ENCODE measurements at places on chromosomes 5 and 9. TPM values are rescaled to one million over a fixed set of nuclear protein-coding genes. Genes with fewer than 3 reads are reported as not detected.
A peak's percentile ranks its signal among the peaks of the same experiment; 100 is the strongest.

DNA sequence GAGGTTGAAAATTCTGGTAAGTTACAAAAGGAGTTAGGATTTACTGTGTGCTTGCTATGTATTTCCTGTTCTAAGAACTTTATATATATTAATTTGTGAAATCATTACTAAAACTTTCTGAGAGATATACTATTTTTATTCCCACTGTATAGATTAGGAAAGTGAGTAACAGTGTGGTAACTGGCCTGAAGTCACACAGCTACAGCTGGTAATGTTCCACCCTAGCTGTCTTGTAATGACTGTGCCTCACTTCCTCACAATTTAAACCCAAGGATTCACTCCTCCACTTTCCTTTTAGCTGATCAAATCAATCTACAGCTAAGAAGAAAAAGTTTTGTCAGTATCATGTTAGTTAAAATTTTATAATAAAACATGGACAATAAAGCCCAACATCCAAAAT lies 278.8 kb downstream of the GAS1 start:
- DNase-seq: no peak

- DNase-seq: no peak
Observed at GRCh38 chr9:127936347-127936852, 1.3 kb downstream of the DPM2 start.

Gene SYK
- 5.4 TPM for total RNA-seq

GRCh38 chr5:39638813-39639212 lies 214.0 kb upstream of the DAB2 start:
- DNase-seq: no peak

DNA sequence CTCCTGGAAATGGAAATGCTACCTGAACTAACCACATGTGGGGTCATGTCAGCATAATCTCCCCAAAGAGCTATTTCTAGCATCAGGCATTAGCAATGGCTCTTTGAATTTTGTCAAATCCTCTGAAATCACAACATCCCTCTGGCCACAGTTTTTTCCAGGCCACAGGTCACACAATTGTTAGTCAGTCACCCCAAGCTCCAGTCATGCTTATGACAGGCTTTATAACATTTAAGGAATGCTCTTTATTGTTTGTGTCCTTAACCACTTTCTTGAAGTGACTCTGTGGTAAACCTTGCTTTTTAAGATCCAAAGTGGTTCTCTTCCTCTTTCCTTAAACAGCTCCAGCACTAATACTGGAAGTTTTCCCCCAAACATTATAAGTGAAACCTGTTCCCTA lies 169.2 kb upstream of the HMHB1 start:
- DNase-seq: no peak

DNA sequence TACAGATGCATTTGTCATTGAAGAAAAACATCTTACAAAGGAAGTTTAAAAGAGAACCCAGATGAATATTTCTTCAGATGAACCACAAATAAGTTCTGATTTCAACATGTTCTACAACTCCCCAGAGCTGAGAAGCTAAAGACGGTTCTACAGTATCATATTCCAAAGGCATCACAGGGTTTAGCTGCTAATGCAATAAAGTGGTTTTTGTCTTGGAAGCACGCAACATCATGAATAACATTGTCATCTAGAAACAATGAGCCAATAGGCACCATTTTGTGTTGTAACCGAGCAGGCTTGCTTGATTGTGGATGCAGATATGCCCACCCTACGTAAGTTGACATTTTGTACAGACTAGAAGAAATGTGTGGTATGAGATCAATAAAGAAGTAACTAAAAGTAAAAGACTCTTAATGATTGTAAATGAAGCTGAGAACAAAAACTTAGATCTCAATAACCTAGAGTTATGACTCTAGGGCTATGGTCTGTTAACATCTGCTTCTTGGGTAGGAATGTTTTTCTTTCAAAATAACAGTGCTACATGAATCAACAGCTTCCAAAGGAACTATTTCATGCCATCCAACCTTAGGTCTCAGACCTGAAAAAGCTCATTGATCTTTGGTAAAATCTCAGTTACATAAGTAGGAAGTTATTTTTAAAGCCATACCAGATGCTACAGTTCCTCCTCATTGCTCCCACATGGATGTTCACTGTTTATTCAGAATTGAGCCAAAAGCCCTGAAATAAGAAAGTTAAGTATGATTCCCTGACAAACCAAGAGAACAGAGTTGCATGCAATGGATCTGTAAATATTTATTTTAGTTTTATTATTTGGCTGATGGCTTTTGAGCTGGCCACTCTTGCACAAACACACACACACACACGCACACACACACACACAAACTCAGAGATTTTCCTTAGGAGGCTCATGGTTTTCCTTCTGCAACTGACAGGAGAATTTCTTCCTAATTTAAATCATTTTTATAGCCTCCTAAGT lies 118.7 kb upstream of the SLCO6A1 start:
- DNase-seq: no peak

GRCh38 chr9:34664281-34665066 lies 2.0 kb upstream of the CCL27 start:
- peak; percentile 93 for DNase-seq

DNA sequence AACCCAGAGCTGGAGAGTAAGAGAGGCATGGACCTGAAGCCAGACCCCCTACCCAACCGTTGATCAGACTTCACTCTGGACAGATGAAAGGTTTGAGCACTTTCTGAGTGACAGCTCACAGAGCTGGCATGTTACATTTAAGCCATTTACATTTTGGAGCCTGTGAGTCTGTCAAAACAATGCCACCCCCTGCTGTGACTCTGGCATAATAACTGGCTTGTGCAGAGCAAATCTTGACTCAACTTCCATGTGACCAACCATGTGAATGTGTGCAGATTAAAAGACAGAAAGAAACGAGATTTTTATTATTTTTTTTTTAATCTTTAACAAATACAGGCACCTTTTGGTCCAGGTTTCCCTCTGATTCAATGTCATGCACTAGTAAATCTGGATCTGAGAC lies 48.5 kb downstream of the MFAP3 start:
- DNase-seq: no peak

DNA sequence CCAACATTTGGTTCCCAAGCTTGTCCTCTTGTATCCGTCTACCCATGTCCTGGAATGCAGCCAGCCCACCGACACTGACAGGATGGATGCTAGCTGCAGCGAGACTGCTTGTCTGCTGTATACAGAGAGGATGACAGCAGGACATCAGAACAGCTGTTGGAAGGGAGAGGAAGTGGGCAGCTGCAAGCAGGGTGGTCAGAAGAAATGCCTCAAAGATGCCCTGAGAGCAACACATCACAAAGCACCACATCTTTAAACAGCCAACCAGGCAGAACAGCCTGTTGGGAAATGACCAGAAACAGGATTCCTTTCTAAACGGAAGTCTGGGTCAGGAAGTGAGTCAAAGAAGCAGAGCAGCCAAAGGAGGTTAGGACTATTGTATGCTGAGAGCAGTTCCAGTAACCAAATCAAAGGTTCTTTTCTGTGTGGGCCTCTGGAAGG lies 219.1 kb downstream of the NDUFS4 start:
- no peak for DNase-seq

Gene TTLL11
- 1.4 TPM for total RNA-seq

Gene COL27A1
- total RNA-seq: 12.9 TPM

Gene APBA1
- 0.58 TPM for total RNA-seq

DNA sequence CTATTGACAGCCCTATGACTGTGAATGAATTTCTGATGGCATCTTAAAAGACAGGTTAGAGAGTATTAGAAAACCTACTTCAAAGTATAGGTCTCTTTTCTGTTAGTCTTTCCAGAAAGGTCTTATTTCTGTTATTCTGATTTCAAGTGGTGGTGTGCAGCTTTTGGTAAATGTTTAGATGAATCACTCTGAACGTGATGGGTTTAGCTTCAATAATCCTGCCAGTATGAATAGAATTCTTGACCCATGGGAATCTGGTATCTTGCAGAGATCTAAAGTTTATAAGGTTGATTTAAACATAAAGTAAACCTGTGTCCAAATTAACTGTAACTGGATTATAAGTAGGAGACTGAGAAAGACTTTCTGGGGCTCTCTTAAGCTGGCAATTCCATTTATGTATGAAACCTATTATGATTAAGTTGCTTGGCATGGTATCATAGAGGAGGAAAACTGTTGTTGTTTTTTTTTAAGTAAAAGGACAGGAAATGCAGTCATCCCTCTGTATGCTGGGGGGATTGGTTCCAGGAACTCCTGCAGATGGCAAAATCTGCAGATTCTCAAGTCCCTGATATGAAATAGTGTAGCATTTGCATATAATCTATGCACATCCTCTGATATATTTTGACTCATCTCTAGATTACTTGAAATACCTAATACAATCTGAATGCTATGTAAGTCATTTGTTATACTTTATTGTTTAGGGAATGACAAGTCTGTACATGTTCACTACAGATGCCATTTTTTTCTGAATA lies 77.0 kb upstream of the ADAMTS19 start:
- DNase-seq: no peak

GRCh38 chr5:95923918-95924544 lies 37.6 kb downstream of the ELL2 start:
- no peak for DNase-seq

DNA sequence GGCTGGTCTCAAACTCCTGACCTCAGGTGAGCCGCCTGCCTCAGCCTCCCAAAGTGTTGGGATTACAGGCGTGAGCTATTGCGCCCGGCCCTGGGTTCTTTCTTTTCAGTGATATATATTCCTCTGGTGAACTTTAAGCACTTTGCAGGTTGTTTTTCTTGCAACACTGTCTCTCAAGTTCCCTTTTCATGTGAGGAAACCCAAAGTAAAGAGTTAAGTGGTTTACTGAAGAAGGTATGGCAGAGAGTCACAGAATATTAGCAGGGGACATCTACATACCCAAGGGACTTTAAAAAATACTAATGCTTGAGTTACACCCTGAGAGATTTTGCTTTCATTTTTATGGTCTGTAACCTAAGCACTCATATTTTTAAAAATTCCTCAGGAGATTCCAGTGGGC lies 6.7 kb upstream of the GAPT start:
- no peak for DNase-seq

Gene CA9
- not detected for total RNA-seq

DNA sequence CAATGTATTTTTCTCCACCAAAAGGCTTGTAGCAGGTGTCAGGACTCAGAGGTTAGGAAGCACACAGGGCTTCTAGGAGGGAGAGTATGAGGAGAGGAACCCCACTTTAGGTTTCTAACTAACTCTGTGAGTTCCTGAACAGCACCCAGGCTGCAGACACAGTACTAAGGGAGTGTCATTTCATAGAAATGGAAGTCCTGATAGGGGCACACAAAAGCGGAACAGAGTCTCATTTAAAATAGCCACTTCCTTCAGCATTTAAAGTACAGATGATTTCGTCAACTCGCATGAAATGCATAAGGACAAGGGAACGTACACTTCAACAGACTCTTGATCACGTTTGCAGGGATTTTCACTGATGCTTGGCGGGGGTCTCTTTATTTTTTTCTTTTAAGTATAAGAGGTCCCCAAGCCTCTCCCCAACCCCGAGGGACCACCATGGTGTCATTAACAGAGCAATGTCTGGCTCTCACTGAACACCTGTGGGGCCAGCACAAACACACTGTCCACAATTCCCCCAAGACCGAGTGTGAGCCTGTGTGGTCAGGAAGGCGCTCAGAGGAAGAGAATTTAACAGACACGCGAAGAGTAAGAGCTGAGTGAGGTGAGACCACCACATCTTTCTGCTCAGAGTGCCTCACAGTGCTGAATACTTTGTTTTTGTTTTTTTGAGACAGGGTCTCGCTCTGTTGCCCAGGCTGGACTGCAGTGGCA lies 82.3 kb downstream of the SECISBP2 start:
- no peak for DNase-seq

Gene CCNJL
- 29.2 TPM for total RNA-seq

DNA sequence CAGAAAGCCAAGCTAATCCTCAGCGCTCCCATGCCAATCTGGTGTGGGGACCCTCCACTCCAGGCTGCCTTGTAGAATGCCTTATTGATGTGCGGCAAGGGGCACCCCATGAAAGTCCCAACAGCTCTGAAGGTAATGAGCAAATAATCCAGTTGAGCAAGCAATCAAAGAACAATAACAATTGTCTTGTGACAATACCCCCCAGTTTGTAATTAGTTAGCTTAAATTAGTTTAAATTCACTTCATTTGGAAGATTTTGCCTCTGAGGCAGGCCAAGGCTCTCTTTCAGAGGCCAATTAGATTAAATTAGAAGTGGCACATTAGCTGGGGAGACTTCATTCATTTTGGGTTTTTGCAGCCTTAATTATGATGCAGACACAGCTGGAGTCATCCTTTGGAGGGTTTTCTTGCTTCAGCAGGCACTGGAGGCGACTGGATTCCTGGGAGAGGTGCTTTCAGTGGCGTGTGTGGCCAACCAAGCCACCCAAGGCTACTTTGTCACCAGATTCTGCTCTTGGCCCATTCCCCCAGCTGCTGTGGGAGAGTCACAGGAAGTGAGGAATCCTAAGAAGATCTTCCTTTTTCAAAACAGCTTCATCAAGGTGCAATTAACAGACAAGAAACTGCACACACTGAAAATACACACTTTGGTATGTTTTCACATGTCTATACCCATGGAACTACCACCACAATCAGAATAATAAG lies 17.9 kb upstream of the FBP1 start:
- DNase-seq: no peak

GRCh38 chr5:135480511-135480910 lies 28.4 kb upstream of the TIFAB start:
- no peak for DNase-seq

- DNase-seq: no peak
Observed at GRCh38 chr5:143128412-143129071, 274.9 kb downstream of the NR3C1 start.

GRCh38 chr5:180390441-180391190 lies 37.5 kb upstream of the GFPT2 start:
- peak; percentile 28 for DNase-seq

Gene CDH12
- not detected for total RNA-seq

GRCh38 chr5:178711572-178711971 lies 18.9 kb downstream of the ZNF354A start:
- DNase-seq: no peak

Gene TOR1B
- 36.2 TPM for total RNA-seq
